ENCODE measurements at places on chromosomes 6 and 20.

GRCh38 chr6:157019115-157019641 lies 242.0 kb downstream of the ARID1B start:
- DNase-seq = peak; percentile 35

GRCh38 chr6:81451787-81452186 lies 300.7 kb downstream of the TENT5A start:
- peak; percentile 86 for DNase-seq

GRCh38 chr6:13466304-13467215 lies 20.8 kb downstream of the GFOD1 start:
- no peak for DNase-seq

GRCh38 chr20:63495741-63496595 lies 2.9 kb downstream of the EEF1A2 start:
- peak; percentile 44 for DNase-seq

DNA sequence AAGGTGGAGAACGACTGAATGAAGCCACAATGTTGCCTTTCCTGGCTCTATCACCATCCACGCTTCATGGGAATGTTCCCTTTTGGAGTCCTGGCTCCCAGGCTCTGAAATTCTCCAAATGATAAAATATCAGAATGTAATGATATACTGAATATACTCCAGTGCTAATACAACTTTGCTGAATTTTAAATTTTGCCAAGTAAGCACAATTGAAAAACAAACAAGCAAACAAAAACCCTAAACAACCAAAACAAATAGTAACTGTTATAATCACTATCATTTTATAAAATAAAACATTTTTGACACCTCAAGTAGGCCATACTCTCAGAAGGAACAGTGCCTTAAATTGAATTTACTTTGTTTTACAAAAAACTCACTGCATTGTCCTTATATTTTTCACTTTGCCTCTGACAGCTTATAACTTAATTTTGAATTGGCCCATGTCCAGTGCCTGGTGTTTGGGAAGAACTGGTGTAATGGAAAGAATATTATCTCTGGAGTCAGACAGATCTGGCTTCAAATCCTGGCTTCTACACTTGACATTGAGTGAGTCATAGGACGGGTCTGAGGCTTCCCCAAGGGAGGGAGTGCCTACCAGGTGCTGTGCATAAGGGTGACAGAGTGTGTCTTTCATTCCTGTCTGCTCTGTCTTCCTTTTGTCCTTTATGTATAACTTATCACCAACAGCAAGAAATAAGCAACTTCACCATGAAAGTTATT lies 698.3 kb downstream of the EPM2A start:
- peak; percentile 38 for DNase-seq

- DNase-seq = no peak
These were observed 55.2 kb downstream of the KCNQ2 start for GRCh38 chr20:63417097-63417737.

DNA sequence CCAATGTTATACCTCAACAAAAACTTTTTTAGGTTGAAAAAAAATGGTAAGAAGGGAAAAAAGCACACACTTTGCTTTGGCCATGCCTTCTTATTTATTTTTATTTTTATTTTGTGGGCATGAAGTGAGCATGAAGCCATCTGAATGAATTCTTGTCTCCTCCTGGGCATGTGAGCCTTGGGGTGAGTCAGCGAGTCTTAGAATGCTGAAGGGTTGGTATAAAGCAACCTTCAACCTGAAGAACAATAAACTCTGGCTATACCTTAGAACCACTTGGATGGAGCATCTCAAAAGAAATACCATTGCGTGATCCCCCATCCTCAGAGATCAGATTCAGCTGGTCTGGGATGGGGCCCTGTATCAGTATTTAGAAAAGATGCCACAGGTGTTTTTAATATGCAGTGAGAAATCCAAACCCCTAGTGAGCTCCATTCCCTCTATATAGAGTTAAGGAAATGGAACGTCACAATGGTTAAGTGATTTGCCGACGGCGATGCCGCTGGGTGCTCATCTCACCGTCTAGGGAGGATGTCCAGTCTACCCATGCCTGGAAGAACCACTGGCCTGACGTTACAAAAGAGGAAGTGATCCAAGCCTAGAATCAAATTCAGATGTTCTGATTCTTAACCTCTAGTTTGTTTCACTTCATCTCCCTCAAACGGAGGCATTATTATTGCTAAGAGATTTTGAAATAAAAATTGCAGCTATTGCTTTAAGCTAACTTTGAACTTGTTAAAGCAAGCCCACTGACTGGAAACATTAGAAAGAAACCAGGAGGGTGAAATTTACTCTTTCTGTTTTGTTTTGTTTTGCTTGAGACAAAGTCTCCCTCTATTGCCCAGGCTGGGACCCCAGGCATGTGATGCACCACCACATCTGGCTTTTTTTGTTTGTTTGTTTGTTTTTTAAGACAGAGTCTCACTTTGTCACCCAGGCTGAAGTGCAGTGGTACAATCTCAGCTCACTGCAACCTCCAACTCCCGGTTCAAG lies 67.1 kb downstream of the EDN1 start:
- DNase-seq = no peak

- no peak for DNase-seq
These were observed 506 bp downstream of the CITED2 start for GRCh38 chr6:139373928-139374356.

GRCh38 chr6:17930321-17930993 lies 57.0 kb downstream of the KIF13A start:
- no peak for DNase-seq

GRCh38 chr20:61728786-61729770 lies 336.6 kb downstream of the TAF4 start:
- DNase-seq = peak; percentile 23

DNA sequence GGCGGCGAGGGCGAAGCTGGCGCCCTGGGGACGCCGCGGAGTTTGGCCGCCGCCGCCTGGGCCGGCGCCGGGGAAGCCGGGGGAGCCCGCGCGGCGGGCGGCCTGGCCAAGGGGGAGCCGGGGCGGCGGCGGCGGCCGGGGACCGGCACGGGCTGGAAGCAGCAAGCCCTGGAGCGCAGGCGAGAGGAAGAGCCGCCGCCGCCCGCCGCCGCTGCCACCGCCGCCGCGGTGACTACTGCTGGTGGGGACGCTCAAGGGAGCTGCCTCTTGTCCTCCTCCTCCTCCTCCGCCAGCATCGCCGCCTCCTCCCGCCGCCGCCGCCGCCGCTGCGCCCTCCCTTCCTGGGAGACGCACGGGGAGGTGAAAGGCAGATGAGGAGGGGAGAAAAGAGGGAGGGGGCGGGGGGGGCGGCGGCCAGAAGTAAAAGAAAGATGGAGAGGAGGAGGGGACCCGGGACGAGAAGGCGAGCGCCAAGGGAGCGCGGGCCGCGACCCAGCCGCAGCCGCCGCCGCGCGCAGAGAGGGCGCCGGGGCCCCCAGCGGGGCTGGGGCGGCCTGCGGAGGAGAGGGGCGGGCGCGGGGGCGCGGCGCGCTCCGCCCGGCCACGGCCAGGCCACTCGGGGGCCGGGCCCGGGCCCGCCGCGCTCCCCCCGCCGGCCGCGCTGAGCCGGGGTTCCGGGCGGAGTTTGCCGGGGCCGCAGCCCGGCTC lies 846 bp downstream of the PDE10A start:
- peak; percentile 52 for DNase-seq

DNA sequence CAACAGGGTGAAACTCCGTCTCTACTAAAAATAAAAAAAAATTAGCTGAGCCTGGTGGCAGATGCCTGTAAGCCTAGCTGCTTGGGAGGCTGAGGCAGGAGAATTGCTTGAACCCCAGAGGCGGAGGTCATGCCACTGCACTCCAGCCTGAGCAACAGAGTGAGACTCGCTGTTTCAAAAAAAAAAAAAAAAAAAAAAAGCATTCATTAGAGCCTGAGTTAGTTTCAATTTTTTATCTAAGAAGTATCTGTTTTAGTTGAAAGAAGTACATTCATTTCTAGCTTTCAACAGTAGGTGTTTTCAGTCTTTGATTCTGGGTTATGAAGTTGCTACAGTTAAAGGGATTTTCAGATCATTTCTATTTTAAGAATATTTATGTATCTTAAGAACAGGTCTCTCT lies 42.2 kb downstream of the ZNF292 start:
- DNase-seq = no peak

GRCh38 chr6:72418495-72418894 lies 203.4 kb upstream of the KCNQ5 start:
- peak; percentile 45 for DNase-seq

DNA sequence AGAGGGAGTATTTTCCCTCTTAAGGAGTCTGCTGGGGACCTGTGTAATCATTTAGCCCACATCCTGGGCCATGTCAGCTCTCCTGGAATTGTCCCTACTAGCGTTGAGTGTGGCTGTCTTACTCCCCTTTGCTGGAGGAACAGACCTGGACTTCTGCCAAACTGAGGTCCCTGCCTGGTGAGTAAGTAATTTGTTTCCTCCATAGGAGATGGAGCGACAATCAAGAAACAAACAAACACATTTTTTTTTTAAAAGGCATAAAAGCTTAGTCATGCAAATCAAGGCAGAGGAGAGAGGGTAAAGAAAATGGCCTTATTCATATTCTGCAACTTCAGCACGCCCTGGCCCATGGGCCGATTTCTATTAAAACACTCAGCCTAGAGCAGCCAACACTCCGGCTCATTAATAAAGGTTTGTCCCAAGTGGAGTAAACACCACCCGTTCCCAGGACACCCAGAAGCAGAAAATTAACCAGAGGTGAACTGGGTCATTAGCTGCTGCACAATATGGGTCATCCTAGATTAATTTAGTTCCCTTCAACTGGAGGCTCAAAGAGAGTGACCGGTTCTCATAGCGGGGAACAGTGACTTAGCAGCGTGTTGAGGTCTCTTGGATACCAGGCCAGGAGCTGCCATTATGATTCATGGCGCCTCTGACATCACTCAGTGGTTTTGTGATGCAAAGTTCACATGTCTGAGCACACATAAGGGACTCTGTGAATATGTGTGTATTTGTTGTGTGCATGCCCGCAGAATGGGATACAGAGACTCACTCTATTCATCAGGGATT lies 165.0 kb upstream of the SULF2 start:
- peak; percentile 45 for DNase-seq

GRCh38 chr6:41463062-41463930 lies 82.9 kb upstream of the FOXP4 start:
- DNase-seq = peak; percentile 65

- no peak for DNase-seq
These were observed 92.7 kb downstream of the SLX4IP start for GRCh38 chr20:10527781-10528180.

DNA sequence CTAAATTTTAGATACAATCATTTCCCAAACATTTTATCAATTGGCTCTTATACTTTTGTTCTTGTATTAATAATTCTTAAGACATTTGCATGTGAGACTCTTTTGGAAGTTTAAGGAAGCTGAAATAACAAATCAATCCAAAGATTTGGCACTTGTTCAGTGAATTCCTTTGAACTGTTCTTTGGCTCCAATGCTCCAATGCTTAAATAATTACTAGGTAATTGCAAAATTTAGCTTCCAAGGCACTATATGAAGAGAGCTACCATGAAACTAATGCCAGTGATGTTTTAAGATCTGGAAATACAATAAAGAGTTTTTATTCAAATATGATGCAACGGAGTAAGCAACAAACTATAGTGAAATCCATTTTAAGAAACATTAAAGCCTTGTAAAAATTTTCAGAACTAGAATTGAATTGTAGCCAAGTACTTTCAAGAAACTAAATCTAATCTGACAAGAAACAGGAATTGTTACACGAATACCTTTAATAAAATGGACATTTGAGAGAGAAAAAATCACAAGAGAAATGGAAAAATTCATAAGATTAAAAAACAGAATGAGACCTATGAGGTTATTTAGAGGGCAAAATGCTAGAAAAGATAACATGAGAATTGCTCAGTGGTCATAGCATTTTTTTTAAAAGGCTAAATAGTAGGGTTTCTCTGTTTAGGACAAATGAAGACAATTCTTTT lies 43.6 kb upstream of the SMLR1 start:
- DNase-seq = peak; percentile 28

DNA sequence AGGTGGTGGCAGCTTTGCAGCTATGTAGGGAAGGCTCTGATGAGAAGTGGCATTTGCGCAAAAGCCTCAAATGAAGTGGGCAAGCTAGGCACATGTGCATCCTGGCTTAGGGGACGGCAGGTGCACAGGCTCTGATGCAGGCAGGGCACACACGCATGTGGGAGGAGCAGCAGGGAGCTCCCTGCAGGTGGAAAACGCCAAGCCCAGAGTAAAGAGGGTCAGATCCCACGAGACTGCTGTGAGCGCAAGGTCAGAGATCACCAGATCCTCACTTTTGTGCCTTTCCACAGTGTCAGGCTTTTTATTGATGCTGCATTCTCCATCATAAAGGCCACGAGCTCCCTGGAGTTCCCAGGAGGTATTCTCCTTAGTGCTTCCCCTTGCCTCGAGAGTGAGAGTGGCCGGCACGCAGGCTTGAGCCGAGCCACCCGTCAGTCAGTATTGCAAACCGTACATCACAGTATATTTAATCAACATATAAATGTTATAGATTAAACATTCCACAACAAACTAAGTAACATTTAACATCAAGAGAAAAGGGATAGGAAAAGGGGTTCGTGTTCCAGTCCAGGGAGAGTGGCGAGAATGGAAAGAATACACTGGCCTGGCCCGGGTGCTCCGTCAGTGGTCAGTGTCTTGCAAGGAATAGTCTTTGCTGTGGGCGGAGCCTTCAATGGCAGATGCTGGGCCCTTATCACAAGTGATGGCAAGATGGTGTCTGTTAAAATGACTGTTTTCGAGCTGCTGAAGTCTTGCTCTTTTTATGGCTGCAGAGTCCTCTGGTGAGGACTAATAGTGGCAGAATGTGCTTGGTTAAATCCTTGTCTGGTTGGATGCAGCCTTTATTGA lies 109.4 kb downstream of the SYNDIG1 start:
- DNase-seq = no peak

GRCh38 chr20:37911838-37912281 lies 8.9 kb downstream of the VSTM2L start:
- DNase-seq = peak; percentile 62

GRCh38 chr20:16428112-16428511 lies 145.1 kb downstream of the KIF16B start:
- no peak for DNase-seq

- DNase-seq = no peak
These were observed 7.8 kb downstream of the SIM1 start for GRCh38 chr6:100456908-100457235.

DNA sequence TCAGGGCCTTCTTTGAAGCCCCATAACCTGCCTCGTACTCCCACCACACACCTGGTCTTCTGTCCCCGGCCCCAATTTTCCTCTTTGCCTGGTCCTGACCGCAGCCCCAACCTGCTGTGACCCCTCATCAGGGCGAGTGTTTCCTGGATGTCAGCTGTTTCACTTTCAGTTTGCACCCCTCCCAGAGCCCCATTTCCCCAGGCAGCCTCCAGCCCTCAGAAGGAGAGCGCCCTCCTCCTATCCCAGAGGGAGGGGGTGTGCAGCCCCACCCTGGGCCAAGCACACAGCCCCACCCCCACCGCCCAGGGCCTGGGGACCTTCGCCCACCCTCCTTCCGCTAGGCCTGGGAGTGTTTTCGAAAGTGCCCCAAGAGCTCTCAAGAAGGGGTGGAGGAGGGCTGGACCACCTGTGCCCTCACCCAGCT lies 1.5 kb downstream of the BAK1 start:
- DNase-seq = no peak

GRCh38 chr20:24609757-24610156 lies 140.3 kb downstream of the SYNDIG1 start:
- no peak for DNase-seq
